Endothelial cell of coronary artery (primary cell): ENCODE measurements at places on chromosomes 12 and 14. TPM values are rescaled to one million over a fixed set of nuclear protein-coding genes. Genes with fewer than 3 reads are reported as not detected.

The MYF5 gene
- not detected in 2 replicates for total RNA-seq

The OTOGL gene
- total RNA-seq: 1.4 and 1.9 TPM in 2 replicates

The EXOC3L4 gene
- total RNA-seq: not detected in 2 replicates

The REM2 gene
- total RNA-seq: 0.09 TPM in 2 replicates

The NOVA1 gene
- 1.9 and 2.1 TPM in 2 replicates for total RNA-seq
